ENCODE measurements at places on chromosomes 5 and 9.
A peak's percentile ranks its signal among the peaks of the same experiment; 100 is the strongest.

- no peak for DNase-seq
Observed at GRCh38 chr9:129245276-129245675, 67.2 kb upstream of the IER5L start.

GRCh38 chr9:125131778-125132177 lies 11.6 kb downstream of the SCAI start:
- DNase-seq: no peak

DNA sequence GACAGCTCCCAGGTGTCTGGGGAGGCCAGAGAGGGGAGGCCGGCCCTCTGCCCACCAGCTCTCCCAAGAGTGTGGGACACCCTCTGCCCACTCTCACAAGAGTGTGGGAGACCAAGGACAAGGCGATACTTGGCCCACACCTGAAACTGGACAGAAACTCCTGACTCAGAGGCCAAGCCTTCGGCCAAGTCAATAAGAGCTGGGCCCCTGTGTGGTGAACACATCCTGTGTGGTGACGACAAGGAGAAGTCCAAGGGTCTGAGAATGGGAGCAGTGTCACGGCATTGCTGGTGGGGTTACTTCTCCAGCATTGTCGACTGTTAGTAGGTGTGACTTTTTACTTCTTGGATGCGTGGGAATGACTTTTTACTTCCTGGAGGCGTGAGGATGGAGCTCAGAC lies 14.6 kb upstream of the F2RL1 start:
- DNase-seq: no peak

DNA sequence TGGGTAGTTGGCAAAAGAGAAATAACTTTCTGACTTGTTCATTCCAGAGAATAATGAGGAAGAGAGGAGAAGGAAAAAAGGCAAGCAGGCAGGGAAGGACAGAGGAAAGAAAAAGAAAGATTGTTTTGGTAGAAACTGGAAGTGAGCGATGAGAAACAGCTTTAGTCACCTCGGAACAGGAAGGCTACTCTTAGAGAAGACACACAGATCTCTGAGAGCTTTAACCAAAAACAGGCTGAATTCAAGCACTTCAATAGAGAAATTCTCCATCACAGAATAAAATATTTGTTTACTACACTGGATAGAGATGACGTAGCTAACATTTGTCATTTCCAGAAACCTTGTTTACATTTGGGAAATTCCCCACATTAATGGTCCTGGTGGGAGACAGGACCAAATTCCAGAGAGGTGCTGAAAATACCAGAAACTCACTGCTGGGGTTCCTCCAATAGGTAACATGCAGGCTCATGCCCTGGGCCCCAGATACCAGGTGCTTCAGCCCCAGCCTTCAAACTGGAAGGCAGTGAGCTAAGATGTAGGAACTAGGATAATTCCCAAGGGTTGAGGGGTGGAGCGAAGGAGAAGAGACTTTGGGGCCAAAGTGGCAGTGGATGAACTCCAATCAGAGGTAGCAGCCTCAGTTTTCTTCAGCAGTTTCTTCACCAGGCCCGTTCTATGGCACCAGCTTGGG lies 227.7 kb upstream of the GRAMD2B start:
- DNase-seq: no peak

GRCh38 chr5:87732875-87733768 lies 320.4 kb upstream of the CCNH start:
- no peak for DNase-seq

- DNase-seq: no peak
Observed at GRCh38 chr5:78649861-78650496, 1.4 kb upstream of the LHFPL2 start.

DNA sequence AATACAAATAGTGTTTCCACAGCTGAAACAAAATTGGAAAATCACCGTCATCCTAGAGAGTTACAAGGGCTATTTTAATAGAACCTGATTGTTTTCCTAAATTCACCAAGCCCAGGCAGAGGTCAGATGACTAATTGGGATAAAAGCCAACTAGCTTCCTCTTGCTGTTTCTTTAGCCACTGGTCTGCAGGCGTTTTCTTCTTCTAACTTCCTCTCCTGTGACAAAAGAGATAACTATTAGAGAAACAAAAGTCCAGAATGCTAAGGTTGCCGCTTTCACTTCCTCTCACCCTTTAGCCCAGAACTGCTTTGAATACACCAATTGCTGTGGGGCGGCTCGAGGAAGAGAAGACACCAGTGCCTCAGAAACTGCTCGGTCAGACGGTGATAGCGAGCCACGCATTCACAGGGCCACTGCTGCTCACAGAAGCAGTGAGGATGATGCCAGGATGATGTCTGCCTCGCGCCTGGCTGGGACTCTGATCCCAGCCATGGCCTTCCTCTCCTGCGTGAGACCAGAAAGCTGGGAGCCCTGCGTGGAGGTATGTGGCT lies at the start of gene TLR4:
TLR4 (plus strand) TSS at position 380 of the 552 bp plus-strand sequence; CDS start at position 450, 70 bp downstream.
- DNase-seq: no peak

- no peak for DNase-seq
Observed at GRCh38 chr5:17157916-17158529, 59.4 kb upstream of the BASP1 start.

- no peak for DNase-seq
Observed at GRCh38 chr5:81762401-81762800, 11.5 kb upstream of the SSBP2 start.

DNA sequence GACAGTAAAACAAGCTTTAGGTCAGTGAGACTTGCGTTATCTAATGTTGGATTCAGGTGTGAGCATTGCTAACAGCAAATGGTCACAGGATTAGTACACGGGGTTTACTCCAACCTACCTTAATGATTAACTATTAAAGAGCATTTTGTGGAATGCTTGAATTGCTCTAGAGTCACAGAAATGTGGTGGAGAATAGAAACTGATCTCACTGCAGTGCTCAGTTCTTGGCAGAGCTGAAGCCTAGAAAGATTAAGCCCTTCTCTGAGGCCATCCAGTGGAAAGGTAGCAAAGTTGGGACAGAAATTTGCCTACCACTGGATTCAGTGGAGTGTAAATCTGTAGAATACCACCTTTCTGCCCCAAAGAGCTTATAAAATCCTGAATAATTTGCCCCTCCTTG lies 60.9 kb downstream of the ICE1 start:
- no peak for DNase-seq

- DNase-seq: no peak
Observed at GRCh38 chr9:134353539-134353938, 27.3 kb downstream of the RXRA start.

GRCh38 chr9:33131790-33132772 lies 35.1 kb downstream of the B4GALT1 start:
- DNase-seq: no peak

GRCh38 chr9:78028926-78029325 lies 2.7 kb downstream of the GNAQ start:
- no peak for DNase-seq

DNA sequence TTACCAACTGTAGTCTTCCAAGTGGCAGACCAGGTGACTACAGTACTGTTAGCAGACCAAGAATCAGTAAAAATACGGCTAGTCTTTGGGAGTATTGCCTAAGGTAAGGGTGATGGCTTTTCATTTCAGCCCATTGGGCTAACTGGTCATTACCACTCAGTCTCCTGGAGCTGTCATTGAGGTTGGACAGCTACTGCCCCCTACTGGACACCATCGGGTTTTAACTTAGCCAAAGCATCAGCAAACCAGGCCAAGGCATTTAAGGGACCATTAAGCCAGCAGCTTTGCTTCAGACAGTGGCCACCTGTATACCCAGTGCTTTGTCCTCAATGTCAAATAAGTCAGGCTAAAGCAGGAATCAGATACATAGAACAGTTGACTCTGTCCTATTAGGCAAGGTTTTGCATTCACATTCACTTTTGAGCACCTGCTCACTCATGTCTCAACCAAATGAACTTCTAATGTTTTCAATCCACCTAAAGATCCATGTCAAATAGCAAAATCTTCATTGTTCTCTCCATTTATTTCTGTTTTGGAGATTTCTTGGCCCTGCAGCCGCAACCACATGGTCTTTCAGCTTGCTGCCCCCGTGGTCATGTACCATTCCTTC lies 117.2 kb downstream of the INVS start:
- peak; percentile 15 for DNase-seq

DNA sequence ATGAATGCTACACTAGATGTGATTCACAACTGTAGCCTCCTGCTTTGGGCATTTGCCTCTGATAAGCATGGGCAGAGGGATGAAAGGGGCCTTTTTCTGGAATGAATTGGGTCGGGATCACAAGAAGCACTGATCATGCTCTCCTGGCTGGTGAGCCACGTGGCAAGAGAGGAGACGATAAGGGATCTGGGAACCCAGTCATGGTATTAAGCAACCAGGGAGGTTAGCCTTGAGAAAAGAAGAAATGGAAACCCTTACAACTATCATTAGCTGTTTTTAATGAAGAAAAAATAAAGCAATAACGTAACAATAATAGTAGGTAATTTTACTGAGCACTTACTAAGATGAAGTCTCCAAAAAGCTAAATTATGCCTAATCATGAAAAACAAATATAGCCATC lies 50.0 kb upstream of the RAI14 start:
- no peak for DNase-seq

DNA sequence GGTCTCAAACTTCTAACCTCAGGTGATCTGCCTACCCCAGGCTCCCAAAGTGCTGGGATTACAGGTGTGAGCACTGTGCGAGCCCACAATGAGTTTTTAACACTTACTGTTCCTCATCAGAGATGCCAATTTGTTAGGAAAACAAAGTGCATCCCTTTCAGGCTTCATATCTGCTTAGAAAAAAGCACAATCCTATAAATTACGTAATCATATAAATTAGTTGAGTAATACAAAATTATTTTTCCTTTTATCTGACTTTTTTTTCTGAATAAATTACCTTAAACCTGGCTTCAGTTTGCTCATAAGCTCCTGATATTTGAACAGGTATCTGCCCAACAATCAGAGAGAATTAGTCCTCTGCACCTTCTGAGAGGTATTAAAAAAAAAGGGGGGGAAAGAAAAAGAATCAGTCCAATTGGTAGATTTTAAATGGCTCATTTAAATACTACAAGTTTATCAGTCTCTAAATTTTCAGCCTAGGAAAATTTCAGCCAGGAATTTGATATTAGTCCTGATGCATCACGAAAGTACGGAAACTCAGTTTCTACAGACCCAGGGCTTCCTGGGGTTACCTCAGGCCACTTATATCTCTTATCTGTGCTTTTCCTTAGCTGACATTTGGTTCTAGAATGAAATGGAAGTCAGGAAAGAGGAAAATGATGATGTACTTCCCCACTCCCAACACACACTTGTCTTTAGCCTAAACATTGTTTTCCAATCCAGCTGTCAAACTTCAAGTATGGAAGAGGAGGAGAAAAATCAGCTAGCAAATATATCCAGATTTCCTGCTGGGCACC lies 26.8 kb downstream of the ITGA1 start:
- DNase-seq: no peak

DNA sequence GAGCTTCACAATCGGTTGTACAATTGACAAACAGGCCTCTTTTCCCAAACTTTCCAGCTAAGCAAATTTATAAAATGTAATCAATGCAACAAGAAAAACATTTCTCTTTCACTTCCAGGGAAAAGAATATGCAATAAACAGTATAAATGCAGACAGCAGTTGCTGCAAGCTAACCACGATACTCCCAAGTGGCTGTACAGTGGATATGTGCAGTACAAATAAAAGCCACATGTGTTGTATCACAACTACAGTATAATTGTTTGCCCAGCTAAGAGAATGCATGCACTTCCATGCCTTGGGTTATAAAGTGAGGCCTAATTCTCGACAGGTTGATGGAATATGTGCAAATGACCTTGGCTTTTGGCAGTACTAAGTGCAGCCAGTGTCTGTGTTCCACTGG lies 16.7 kb upstream of the PDCL start:
- DNase-seq: no peak

DNA sequence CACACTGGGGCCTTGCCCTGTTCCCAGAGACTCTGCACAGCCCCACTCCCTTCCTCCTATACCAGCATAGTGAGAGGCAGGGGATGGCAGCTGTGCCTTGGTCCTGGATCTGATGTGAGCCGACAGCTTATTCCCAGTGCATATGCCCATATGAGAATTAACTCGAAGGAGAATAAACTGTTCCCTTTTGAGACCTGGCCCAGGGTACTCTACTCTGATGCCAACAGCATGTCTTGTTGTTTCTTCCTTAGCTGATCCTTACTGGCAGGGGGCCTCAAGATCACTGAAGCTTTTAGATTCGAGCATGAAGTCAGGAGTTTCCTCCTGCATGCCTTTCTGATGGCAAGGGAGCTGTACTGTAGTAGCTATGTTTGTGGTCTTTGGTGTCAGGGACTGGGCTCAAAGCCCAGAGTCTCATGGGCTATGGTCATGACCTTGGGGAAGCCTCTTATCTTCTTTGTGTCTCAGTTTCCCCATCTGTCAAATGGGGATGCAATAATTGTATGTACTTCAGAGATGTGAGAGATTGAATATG lies 57.1 kb downstream of the DOCK2 start:
- DNase-seq: no peak

GRCh38 chr9:90916147-90916734 lies 114.6 kb downstream of the SYK start:
- no peak for DNase-seq

DNA sequence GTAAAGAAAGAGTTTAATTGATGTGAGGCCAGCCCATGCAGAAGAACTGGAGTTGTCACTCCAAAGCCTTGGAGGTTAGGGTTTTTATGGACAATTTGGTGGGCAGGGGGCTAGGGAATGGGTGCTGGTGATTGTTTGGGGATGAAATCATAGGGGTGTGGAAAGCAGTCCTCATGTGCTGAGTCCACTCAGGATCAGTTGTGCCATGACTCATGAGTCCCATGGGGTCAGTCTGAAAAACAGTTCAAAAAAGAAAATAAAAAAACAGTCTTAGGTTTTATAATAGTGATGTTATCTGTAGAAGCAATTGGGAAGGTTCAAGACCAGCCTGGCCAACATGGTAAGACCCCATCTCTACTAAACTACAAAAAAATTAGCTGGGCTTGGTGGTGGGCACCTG lies 162.3 kb downstream of the KDM4C start:
- DNase-seq: no peak

GRCh38 chr5:157290981-157291711 lies 25.2 kb downstream of the CYFIP2 start:
- peak; percentile 56 for DNase-seq

DNA sequence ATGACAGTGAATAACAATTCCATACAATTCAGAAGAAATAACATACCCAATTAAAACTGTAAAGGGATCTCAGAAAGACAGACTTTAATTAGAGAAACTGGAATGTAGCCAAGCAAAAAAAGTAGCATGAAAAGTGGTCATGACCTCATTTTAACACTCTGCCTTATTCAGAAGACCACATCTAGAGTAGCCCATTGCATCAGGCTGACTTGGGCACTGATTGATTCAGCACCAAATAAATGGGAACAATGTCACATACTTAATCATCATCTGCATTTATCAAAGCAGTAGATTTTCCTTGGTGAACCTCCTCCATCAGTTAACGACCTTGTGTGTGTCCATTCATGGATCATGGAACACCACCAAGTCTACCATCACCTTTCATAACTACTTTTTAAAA lies 992.1 kb downstream of the NR2F1-AS1 start:
- DNase-seq: no peak

Measured in HuH-7.5 (cell line).